Liver (tissue), 10 donors: ENCODE measurements at places on chromosomes 3 and 15. TPM values are rescaled to one million over a fixed set of nuclear protein-coding genes. Genes with fewer than 3 reads are reported as not detected.

GRCh38 chr3:9884555-9885165, 4.6 kb upstream of the CIDEC start:
- no peak for DNase-seq

DNA sequence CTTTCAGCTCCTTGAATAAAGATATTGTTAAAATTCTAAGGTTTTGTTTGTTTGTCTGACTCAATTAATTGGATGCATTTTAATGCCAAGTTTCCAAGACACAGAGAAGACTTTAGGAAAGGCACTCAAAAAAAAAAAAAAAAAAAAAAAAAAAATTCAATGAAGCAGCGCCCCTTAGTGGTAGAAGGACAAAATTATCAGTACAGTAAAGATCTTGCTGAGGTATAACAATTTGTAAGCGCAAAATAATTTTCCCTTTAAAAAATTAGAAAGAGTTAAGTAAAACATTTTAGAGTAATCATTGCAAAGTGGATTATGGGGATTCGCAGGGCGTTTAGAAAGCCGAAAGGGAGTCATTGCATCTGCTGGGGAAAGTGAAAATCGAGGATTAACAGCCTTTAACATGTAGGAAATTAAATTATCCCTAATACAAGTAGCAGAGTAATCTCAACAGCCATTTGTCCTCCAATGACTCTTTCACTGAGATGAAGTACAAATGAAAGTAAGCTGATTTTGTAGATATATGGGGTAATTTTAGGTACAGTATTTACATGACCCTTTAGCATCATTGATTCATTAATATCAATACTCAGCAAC, 5.8 kb upstream of the DIS3L start:
- DNase-seq = no peak

DNA sequence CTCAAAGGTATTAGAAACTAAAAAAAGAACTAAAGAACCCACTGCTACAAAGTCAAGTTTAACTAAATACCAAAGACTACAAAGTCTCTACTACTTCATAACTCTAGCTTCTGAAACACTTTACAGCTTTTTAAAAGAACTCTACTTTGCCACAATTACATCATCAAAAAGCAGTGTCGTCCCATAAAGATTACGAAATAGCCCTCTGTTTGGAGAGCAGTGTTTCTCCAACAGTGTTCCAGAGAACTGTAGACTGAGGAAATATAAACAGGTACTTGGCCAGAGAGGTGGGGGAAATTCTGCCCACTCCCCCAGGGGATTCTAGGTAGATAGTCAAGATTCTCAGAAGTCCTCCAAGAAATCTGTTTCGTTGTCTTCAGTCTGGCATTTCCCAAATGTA, 225.6 kb downstream of the PDZRN3 start:
- DNase-seq = no peak

- DNase-seq = no peak
These were observed 1049.3 kb downstream of the NTRK3 start for GRCh38 chr15:87207251-87207650.

The C3orf33 gene
- 1.2 TPM for total RNA-seq

DNA sequence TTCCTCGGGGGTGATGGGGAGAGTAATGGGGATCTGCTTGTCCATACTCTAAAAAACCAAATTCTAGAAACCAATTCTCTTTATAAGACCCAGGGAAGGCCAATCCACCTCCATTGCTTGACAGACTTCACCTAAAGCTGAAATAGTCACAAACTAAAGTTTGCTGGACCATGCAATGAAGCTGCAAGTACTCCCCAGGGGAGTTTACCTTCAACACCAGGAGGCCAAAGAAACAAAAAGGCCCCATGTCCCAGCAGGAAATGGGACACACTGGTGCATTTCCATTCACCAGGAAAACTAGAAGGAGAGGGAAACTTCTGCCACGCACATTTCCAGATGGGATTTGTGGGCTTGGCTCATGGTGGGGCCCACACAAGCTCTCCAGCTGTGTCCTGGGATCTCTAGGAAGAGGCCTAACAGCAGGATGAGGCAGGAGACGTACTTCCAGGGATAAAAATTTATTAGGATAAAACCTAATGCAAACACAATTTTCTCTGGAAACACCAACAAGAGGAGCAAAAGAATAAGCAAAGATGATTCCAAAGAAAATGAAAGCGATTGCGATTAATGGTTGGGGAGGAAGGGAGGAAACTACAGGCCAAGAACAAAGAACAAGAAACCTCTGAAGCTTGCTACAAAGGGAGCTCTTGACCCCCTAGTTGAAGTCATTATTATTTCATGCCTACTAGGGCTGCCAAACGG, 238.0 kb upstream of the LRTM1 start:
- DNase-seq = no peak

GRCh38 chr3:168989396-168989795, 674.1 kb downstream of the MECOM start:
- no peak for DNase-seq

- DNase-seq = no peak
These were observed 3.3 kb upstream of the RNU6-1 start for GRCh38 chr15:67843092-67843501.

DNA sequence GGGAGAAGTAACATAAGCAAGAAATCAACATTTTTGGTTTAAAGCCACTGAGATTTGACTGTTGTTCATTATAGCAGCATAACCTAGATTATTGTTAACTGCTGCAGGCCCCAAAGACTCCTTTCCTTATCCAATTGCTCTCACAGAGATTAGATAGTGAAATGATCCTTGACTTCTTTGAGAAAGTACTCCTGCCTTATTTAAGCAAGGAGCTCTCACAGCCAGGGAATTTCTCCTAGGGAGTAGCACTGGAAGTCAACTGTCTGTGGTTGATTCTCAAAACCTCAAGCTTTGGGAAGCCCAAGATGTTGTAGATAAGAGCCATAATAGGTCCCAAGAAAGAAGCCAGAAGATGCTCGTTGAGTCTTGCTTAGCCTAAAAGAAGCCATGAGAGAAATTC, 151.8 kb upstream of the TSC22D2 start:
- DNase-seq = no peak

DNA sequence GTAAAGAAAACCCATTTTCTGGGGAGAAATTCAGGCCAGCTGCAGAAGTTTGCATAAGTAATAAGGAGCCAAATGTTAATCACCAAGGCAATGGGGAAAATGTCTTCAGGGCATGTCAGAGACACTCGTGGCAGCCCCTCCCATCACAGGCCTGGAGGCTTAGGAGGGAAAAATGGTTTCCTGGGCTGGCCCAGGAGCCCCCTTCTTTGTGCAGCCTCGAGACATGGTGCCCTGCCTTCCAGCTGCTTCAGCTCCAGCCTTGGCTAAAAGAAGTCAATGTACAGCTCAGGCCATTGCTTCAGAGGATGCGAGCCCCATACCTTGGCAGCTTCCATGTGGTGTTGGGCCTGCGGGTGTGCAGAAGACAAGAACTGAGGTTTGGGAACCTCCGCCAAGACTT, 20.6 kb upstream of the TRIM59 start:
- DNase-seq = no peak

GRCh38 chr15:86743283-86743903, 663.7 kb downstream of the AGBL1 start:
- peak; percentile 36 for DNase-seq

GRCh38 chr3:9316881-9317361, 45.9 kb upstream of the THUMPD3 start:
- DNase-seq = no peak

DNA sequence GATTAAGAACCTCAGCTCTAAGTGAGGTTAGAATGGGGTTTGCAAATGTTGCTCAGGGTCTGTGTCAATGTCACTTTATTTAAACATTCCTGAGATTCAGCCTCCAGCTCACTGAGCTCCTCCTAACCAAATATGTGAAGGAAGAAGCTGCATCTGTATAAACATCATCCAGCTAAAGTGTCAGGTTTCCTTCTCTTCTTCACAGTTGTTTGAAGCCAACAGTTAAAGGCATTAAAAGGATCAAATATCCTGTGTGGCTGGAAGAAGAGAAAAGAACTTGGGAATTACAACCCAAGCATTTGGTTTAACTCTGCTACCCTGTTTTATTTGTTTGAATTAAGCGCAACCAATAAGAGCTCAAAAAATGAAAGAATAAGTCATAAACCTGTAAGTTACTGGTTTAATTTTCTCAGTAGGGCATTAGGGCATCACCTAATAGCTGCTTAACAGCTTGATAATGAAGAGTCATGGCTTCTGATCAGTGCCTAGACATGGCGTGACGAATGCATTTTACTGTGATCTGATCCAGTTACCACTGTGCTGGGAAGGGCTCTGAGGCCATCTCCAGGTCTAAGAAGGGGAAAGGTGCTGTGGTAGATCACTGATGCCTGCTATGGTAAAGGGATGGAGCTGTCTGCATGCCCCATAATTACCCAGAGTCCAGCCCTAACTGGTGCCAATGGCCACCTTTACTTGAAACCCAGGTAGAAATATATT, 165.7 kb upstream of the TSC22D2 start:
- no peak for DNase-seq

The IGDCC3 gene
- not detected for total RNA-seq

DNA sequence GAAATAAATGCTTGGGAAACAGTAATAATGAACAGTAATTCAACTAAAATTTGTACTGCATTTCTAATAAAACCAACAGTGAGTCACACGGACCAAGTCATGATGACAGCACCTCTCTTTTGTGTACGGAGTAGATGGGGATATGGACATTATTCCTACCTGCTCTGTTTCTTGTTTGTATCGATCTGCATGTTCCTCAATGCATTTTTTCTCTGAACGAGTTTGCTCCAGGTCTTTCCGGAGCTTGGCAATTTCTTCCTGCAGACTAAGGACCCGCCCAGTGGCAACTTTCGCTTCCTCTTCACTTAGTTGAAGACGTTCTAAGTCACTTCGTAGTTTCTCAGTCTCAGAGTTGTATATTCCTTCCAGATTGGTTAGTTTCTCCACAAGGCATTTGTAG, 74.4 kb upstream of the MYO5C start:
- no peak for DNase-seq

GRCh38 chr15:45543051-45543450, 20.5 kb upstream of the SLC30A4 start:
- no peak for DNase-seq

The IQCH gene
- 0.65 TPM for total RNA-seq

DNA sequence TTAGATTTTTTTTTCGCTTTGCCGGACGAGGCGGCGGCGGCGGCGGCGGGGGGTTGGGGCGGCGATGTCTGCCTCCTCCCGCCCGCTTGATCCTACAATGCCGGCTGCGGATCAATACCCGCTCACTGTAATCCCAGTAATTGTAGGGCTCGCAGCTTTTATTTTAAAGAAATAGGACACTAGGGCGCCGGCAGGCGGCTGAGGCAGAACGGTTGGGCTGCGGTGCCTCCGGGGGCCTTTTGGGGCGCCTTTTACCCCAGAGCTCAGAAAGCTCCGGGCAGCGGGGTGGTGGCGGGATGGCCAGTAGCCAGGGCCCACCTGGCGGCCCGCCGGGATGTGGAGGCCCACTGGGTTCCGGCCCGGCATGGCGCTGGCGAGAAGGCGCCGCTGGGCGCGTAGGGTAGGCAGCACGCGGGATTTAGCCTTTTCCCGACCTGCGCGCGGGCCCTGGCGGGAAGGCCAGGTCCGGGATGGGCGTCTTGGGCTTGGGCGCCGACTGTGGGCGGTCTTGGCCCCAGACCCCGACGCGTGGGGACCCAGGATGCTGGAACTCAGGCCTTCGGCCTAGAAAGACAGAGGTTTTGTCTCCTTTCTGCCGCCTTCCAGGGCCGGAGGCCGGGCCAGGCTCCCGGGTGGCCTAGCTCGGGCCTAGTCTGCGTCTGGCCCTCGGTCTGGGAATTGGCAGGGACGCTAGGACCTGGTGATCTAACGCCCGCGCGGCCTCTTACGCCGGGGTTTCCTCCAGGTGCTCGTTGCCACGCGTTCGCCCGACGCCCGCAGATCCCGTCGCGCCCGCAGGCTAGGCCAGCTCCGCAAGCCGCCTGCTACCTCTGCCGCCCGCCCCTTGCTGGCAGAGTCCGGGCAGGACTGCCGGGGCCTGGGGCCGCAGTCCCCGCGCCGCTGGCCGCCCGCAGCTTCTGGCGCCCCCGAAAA, 15.5 kb upstream of the ONECUT1 start:
- DNase-seq = no peak

The SAMMSON gene
- not detected for total RNA-seq

DNA sequence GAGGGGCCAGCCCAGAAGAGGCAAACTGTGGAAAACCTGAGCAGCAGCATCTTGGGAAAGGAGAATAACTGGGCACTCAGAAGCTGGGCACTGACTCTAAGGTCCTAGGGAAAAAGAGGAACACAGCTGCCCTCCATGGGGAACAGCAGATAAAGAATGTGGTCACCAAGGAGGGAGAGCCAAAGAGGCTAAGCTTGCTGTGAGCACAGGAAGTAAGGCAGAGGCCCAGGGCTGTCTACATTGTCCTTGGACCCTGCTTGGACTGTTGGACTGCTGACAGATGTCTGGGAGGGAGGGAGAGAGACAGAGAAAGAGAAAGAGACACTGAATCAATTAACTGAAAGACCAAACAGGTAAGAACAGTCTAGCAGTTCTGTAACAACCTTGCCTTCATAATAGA, 4.5 kb upstream of the MNS1 start:
- DNase-seq = no peak
